ENCODE measurements at places on chromosomes 2 and 18. TPM values are rescaled to one million over a fixed set of nuclear protein-coding genes. Genes with fewer than 3 reads are reported as not detected.

ESCO1 gene
- total RNA-seq, result 16.5 TPM

SLC8A1 gene
- total RNA-seq, result not detected

- no peaks in the 10 kb centered on the region for H3K4me1 ChIP-seq
- H3K4me3 ChIP-seq, result no peak overlapping the region
- H3K36me3 ChIP-seq, result no peaks in the 10 kb centered on the region
- no peak for DNase-seq
- no peak overlapping the region for H3K27ac ChIP-seq
These were observed 258.4 kb downstream of the MYO3B start for GRCh38 chr2:170436077-170436943.

DNA sequence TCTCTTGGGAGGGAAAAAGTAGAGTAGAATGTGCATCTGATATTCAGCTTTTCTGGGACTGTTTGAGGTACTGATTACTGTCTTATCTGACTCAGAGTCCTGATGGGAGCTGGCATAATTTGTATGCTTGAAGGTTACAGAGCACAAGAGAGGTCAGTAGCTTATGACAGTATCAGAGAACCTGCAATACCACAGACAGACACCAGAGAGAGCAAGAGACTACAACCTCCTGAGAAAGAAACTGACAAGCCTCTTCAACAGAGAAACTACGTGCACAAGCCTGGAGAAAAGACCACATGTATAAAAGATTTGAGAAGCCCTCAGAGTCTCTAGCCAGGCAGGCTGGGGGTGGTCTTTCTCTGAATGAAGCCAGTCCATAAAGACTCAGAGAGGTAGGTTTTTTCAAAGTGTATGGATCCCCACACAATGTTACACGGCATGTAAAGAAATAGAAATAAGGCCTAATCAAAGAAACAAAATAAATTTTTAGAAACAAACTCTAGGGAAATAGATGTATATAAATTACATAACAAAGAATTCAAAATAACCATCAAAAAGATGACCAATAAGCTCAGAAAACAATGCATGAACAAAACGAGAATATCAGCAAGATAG, 568.3 kb downstream of the LRRTM4 start:
- H3K4me1 ChIP-seq, result peaks cover 3% of the 10 kb centered on the region
- no peak overlapping the region for H3K4me3 ChIP-seq
- peak; percentile 85 for DNase-seq
- H3K36me3 ChIP-seq, result no peaks in the 10 kb centered on the region

DNA sequence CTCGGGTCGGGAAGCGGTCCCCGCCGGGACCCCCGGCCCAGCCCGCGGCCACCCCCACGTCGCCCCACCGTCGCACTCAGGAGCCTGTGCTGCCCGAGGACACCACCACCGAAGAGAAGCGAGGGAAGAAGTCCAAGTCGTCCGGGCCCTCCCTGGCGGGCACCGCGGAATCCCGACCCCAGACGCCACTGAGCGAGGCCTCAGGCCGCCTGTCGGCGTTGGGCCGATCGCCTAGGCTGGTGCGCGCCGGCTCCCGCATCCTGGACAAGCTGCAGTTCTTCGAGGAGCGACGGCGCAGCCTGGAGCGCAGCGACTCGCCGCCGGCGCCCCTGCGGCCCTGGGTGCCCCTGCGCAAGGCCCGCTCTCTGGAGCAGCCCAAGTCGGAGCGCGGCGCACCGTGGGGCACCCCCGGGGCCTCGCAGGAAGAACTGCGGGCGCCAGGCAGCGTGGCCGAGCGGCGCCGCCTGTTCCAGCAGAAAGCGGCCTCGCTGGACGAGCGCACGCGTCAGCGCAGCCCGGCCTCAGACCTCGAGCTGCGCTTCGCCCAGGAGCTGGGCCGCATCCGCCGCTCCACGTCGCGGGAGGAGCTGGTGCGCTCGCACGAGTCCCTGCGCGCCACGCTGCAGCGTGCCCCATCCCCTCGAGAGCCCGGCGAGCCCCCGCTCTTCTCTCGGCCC, 13.6 kb downstream of the SPEG start:
- DNase-seq, result no peak
- no peak overlapping the region for H3K4me3 ChIP-seq
- no peaks in the 10 kb centered on the region for H3K36me3 ChIP-seq
- H3K27ac ChIP-seq, result no peak overlapping the region

DNA sequence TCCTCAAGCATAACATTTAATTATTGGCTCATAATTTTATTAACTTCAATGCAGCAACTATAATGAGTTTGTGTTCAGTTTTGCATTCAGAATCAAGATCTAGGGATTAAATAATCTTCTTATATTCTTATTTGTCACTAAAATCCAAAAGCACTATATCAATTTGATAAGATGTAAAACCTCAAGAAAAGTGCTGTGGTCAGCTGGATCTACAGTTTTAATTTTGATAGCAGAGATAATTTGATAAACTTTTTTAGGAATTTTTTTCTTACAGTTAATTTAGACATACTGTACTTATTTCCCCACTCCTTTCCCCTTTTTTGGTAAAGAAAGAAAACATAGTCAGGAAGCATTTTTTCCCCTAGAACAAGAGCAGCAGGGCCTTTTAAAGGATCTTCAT, 146.4 kb downstream of the GRB14 start:
- H3K4me1 ChIP-seq, result no peaks in the 10 kb centered on the region
- peaks cover 30% of the 10 kb centered on the region for H3K27me3 ChIP-seq
- no peak for DNase-seq
- H3K4me3 ChIP-seq, result no peak overlapping the region
- no peak overlapping the region for H3K27ac ChIP-seq
- no peaks in the 10 kb centered on the region for H3K36me3 ChIP-seq

PRKAG3 gene
- not detected for total RNA-seq

DNA sequence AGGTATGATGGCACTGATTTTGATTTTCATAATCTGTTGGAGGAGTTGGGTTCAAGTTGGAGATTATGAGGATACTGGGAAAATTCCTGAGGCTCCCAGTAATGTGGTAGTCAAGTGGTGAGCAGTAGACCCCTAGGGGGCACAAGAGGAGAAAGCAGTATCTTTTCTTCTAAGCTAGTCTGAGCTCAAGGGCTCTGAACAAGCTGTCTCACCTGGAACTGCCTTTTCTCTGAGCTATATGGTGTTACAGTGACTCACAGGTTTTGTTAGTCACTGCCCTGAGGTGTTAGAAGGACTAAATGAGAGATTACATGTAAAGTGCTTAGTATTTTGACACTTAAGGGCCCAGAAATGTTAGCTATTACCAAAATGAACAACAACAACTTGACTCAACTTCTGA, 42.2 kb downstream of the CD302 start:
- no peaks in the 10 kb centered on the region for H3K27me3 ChIP-seq
- DNase-seq, result no peak
- peaks cover 88% of the 10 kb centered on the region for H3K36me3 ChIP-seq
- H3K4me1 ChIP-seq, result no peaks in the 10 kb centered on the region

- no peaks in the 10 kb centered on the region for H3K4me1 ChIP-seq
- no peaks in the 10 kb centered on the region for H3K27me3 ChIP-seq
- no peak for DNase-seq
- no peak overlapping the region for H3K4me3 ChIP-seq
These were observed 221.2 kb downstream of the KLHL29 start for GRCh38 chr2:23606196-23606595.

NOSTRIN gene
- total RNA-seq, result not detected

- H3K4me3 ChIP-seq, result no peak overlapping the region
- H3K4me1 ChIP-seq, result peaks cover 23% of the 10 kb centered on the region
- no peaks in the 10 kb centered on the region for H3K27me3 ChIP-seq
- peak overlapping the region; percentile 68 for H3K27ac ChIP-seq
- no peaks in the 10 kb centered on the region for H3K36me3 ChIP-seq
- peak; percentile 58 for DNase-seq
These were observed 35.2 kb upstream of the SCN9A start for GRCh38 chr2:166410828-166411472.

- no peaks in the 10 kb centered on the region for H3K27me3 ChIP-seq
- peaks cover 21% of the 10 kb centered on the region for H3K4me1 ChIP-seq
- peak; percentile 67 for DNase-seq
- no peak overlapping the region for H3K4me3 ChIP-seq
- peak overlapping the region; percentile 5 for H3K27ac ChIP-seq
These were observed 255.1 kb upstream of the ETAA1 start for GRCh38 chr2:67142071-67142470.

GRCh38 chr18:60134806-60135205, 235.0 kb downstream of the PMAIP1 start:
- H3K4me1 ChIP-seq, result no peaks in the 10 kb centered on the region
- peaks cover 22% of the 10 kb centered on the region for H3K27me3 ChIP-seq
- H3K4me3 ChIP-seq, result no peak overlapping the region
- no peak for DNase-seq
- no peak overlapping the region for H3K27ac ChIP-seq
- H3K36me3 ChIP-seq, result no peaks in the 10 kb centered on the region

- H3K4me3 ChIP-seq, result no peak within 1 kb of the TSS
- DNase-seq, result no peak
- H3K36me3 ChIP-seq, result no peaks in the 10 kb centered on the region
- H3K27ac ChIP-seq, result no peak within 1 kb of the TSS
- H3K27me3 ChIP-seq, result peaks cover 62% of the 10 kb centered on the region
- no peaks in the 10 kb centered on the region for H3K4me1 ChIP-seq
These were observed at the start of gene CTAGE1 for GRCh38 chr18:22417496-22418188. Gene CTAGE1 (minus strand): TSS chr18:22417915. CDS start chr18:22417811, 104 bp downstream.

Measured in A673 (cell line).